ENCODE measurements at places on chromosomes 7 and 10.

- DNase-seq = no peak
These were observed 10.1 kb downstream of the STK17A start for GRCh38 chr7:43593010-43593409.

GRCh38 chr10:13815756-13816155 lies 229.0 kb downstream of the PRPF18 start:
- DNase-seq = no peak

- no peak for DNase-seq
These were observed 111.7 kb upstream of the GJD4 start for GRCh38 chr10:35493196-35494118.

DNA sequence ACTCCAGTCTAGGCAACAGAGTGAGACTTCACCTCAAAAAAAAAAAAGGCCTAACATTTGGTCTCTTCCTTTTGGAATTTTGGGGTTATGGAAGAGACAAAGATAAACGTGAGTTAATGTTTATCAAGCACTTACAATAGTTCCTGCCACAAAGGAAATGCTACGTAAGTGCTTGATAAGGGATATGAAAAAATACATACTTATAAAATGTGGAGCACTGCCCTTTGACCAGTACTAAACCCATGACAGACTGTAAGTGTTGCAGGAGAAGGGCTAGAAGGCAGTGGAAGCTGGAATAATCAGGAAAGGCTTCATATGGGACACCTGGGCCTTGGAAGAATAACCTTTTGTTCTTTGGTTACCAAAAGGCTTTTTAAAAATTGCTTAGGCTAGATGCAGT lies 25.5 kb downstream of the TMEM248 start:
- no peak for DNase-seq

DNA sequence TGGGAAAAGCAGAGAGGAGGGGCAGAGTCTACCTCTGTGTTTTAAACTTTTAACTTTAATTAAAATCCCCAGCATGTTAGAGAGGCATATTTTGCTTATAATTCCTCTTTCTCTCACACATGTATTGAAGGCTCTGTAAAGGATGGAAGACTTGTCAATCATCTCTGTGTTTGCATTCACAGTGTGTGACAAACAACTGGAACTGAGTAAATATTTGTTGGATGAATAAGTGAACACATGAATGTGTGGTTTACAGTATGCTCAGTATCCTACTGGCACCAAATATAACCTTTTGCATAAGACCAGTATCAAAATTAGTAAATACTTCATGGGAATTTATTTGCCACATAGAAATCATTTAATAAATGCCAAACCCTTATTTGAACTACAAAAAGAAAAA lies 829.0 kb downstream of the GRID1 start:
- DNase-seq = no peak

GRCh38 chr7:20191391-20191869 lies 25.8 kb downstream of the MACC1 start:
- no peak for DNase-seq

DNA sequence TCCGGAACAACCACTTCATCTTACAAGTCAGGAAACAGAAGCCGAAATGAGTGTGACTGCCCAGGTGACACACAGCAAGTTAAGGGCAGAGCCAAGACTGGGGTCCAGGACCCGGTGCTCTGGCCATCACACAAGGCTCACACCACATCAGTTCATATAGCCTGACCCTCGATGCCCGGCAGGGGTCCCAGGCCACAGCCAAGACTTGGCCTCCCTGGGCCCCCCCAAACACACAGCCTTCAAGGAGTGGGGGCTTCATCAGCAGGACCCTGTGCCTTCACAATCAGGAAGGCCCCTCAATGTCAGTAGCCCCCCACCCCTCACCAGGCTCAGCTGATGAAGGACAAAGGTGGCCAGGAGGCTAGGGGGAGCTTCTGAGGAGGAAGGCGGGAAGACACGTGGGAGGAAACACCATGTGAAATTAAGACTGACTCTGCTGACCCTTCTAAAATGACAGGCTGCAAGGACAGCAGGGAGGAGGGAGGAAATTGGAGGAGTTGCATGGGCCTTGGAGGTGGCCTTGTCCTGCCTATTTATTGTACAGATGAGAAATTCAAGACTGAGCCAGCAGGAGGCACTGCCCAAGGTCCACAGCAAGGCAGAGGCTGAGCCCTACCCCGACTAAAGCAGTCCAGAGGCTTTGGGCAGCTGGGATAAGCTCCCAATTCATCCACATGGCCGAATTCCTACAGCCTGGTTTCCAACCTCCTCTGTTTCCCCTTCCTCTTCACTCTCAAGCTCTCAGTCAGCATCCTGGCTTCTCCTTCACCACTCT lies 216.1 kb upstream of the ZMIZ1 start:
- no peak for DNase-seq

DNA sequence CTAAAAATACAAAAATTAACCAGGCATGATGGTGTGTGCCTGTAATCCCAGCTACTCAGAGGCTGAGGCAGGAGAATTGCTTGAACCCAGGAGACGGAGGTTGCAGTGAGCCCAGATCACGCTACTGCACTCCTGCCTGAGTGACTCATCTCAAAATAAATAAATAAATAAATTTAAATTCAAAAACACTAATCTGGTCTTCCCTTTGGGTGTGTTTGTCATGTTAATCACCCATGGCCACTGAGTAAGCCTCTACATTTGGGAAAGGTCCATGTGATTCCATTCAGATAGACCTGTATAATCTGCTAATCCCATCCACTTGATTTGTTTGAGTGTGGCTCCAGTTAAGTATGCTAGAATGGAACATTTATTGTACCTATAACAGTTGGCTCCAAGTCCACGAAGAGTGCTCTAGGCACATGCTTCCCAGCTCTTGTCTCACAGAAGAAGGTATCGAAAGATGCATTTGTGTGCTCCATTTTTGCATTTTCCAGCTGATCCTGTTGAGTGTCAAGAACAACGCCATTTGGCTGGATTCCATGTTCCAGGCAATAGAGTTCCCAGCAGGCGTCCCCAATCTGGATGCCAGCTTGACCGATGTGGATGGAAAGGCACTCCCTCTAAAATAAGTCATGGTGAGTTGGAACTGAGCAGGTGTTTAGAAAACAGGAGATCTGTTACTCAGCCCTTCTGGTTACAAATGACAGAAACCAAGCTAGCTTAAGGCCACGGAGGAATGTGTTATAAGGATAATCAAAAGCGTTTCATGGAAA lies 4.0 kb downstream of the TUBAL3 start:
- no peak for DNase-seq

DNA sequence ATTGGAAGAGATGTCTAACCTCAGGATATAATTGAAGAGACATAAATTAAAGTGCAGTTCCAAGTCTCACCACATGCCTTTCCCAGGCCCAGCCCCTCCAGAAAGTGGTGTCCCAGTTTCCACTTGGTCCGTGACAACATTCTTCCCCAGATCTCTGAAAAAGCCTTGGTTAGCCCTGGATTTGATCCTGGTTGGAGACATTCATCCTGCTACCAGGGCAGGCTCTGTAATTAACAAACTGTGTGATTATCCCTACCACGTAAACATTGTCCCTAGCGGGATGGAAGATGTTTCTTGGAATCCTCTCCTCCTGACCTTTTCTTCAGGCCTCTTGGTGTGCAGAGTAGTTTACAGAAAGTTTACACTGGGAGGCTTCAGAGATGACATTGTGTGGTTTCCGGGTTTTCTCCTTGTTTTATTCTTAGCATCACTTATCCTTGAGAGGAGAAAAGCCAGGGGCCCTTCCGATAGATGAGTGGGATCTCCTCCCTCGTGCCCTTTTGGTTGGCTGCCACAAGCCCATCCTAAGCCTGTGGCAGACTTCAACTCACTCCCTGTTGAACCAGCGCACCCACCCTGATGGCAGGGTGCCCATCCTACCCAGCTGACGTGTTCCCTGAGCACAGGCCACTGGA lies 83.8 kb downstream of the COL13A1 start:
- DNase-seq = peak; percentile 3

DNA sequence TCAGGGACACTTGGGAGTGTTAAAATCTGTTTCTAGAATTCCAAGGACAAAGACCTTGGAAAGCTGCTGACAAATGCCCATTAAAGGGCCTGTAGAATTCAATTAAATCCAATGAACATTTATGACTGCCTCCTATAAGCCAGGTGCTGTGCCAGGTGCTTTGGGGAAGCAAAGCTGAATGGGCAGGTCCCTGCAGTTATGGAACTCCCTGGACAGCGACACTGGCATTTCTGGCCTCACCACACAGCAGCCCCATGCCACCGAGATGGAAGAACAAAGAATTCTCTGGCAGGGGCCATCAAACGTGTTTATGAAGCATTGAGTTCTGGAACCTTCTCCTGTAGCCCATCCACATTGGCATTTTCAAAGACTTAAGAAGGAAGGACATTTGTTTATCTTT lies 45.6 kb upstream of the LOXL4 start:
- DNase-seq = no peak

- DNase-seq = no peak
These were observed 104.4 kb upstream of the ANLN start for GRCh38 chr7:36285276-36285675.

DNA sequence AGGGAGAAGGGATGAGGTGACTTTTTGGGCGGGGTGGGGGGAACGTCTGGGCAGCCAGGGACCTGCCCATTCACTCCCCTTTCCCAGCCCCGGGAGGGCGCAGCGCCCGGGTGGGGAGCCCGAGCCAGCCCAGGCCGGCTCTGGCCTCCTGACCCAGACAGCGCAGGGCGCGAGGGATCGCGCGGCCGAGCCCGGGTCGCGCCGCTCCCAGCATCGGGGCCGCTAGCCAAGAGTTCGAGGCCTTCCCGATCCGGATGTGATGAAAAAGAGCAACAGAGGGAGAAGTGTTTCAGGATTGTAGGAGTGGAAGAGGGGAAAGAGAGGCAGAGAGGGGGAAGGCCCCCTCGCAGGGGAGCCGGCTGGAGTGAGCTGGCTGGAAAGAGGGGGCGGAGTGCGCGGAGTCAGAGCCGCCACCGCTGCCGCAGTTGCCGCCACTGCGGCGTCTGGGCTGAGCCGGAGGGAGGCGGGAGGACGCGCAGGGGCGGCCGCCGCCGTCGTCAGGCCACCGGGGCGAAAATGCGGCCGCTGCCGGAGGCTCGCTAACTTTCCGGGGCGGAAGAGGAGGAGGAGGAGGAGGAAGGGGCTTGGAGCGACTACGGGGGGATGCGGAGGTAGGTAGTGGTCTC lies at the start of gene MDFIC:
Gene MDFIC, plus strand, starts transcription at position 69 of the 626 bp plus-strand sequence. CDS start 940 bp downstream, outside the sequence.
- peak; percentile 16 for DNase-seq

GRCh38 chr10:83083831-83084230 lies 1055.5 kb upstream of the GHITM start:
- DNase-seq = no peak

- no peak for DNase-seq
These were observed 78.9 kb downstream of the CUX1 start for GRCh38 chr7:101896316-101896715.

- DNase-seq = no peak
These were observed 89.8 kb upstream of the PPP2R2D start for GRCh38 chr10:131810805-131811629.
